SIG-M5 (cell line): ENCODE measurements at places on chromosomes 7 and 10.

DNA sequence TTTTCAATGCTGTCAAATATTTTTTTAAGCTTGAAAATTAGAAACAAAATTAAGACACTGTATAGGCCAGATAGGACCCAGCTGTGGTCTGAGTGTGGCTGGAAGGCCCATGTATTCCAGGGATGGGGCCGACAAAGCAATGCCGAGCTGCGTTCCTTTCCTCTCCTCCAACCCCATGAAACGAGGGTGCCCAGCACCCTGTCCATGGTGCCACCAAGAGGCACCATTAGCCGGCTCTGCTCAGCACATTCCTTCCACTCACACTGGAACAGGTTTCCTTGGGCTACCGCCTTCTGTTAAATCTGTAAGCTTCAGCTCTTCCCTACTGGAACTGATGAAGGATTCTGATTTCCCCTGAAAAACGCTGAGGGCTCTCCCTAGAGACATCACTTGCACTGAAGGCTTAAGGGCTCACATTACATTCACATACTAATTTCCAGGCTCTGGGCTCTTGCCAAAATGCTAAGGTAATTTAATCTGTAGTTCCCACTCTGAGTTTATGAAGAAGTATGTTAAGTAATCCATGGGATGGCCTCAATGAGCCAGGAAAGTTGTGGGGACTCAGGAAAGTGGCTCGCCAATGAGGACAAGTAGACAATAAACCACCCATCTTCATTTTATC is 73.7 kb upstream of the CAMK2B start:
- DNase-seq, result no peak

GRCh38 chr10:17910125-17910789 is 41.5 kb upstream of the SLC39A12 start:
- DNase-seq, result no peak

- no peak for DNase-seq
Measured at GRCh38 chr10:42938351-42938750, 138.5 kb upstream of the RET start.

DNA sequence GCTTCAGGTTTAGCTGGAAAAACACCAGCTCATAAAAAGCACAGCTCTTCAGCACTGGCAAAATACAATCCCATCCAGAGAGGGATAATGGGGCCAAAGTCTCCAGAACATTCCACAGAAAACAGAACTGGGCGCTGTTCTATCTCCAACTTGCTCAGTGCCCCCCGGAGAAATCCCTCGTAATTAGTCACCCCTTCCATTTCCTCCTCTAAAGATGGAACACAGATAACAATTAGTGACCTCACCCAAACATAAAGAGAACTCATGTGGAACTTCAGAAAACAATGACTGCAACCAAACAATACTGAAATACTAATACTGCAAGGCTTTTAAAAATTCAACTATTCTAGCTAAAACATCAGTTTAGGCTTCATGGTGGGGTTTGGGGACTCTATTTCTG is 46.3 kb downstream of the KIAA1549 start:
- no peak for DNase-seq

GRCh38 chr10:93992400-93993030 is 1.2 kb upstream of the PLCE1 start:
- DNase-seq, result no peak

GRCh38 chr7:134440067-134440466 is 18.8 kb downstream of the AKR1B1 start:
- no peak for DNase-seq

DNA sequence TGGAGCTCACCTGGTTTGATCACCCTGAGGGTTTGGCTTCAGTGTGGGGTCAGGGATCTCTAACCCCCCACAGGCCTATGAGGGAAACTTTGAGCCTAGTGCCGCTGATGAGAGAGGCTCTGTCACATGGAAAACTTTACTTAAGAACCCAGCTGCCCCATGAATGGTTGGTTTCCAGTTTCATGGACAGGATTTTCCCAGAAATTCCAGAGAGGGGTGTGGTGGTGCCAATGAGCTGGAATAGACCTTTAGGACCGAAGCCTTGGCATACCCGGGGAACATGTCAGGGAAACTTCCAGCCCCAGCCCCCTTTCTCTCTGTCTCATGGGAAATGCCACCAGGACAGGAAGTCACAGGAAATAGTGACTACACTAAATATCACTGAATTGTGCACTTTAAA is 36.9 kb downstream of the AKR1B1 start:
- no peak for DNase-seq

GRCh38 chr7:117273814-117274225 is 49.0 kb downstream of the WNT2 start:
- DNase-seq, result no peak

DNA sequence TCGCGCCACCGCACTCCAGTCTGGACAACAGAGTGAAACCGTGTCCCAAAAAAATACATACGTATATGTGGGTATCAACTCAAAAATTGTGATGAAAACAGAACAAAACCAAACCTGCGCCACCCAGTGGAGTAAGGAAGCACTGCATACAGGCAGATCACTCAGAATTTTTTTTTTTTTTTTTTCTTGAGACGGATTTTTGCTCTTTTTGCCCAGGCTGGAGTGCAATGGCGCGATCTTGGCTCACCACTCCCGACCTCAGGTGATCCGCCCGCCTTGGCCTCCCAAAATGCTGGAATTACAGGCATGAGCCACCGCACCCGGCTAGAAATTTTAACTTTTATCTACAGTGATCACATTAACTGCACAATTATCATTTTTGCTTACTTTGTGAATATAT is 9.1 kb upstream of the TMEM236 start:
- no peak for DNase-seq

DNA sequence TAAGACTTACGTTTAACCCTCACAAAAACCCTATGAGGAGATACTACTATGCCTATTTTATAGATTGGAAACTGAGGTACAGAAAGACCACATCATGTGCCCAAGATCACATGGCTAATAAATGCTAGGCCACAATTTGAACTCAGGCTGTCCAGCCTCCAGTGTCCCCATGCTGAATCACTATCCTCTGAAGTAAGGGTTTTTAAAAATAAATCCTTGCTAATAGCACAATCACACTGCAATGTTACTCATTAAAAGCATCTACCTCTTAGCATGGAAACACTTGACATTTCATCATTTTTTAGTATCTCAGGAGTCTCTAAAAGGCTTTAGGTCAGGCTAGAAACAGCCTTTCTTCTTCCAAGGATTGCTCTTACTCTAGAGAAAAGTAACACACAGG is 50.0 kb upstream of the PPP1R3C start:
- DNase-seq, result no peak

GRCh38 chr10:110286841-110287240 is 17.9 kb downstream of the SMNDC1 start:
- no peak for DNase-seq

- DNase-seq, result no peak
Measured at GRCh38 chr7:136027160-136027559, 50.0 kb upstream of the MTPN start.

- DNase-seq, result no peak
Measured at GRCh38 chr7:35993676-35994606, 159.1 kb upstream of the EEPD1 start.

- DNase-seq, result no peak
Measured at GRCh38 chr10:102959360-102959759, 41.3 kb downstream of the CNNM2 start.

- DNase-seq, result no peak
Measured at GRCh38 chr7:155676052-155676451, 31.6 kb downstream of the RBM33 start.

- DNase-seq, result no peak
Measured at GRCh38 chr7:17524746-17525145, 226.3 kb downstream of the AHR start.

- DNase-seq, result no peak
Measured at GRCh38 chr10:99859585-99859984, 77.1 kb downstream of the ABCC2 start.

DNA sequence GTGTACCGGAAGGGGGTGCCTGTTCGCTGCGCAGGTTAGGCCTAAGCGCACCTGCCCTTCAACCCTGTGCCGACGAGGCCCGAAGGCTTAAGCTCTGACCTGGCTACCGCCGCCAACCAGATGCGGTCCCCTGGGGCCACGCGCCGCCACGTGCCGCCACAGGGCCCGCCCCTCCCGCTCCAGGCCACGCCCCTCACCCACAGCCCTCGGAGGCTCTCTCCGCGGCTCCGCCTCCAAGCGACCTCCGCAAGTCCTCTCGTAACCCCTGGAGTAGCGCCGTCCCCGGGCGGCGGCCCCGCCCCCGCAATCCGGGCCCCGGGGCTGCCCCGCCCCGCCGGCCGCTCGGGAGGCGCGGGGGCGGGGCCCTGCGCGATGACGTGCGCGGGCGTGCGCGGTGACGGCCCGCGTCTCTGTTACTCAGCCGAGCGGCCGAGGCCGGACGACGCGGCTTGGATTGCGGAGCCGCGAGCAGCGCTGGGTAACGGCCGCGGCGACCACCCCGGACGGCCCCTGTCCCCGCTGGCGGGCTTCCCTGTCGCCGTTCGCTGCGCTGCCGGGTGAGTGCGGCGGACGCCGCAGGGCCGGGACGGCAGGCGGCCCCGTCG is at the start of gene MAPK8:
MAPK8 (plus strand) TSS at position 413 of the 605 bp plus-strand sequence. CDS start 94,984 bp downstream, outside the sequence.
- DNase-seq, result peak; percentile 45

- DNase-seq, result no peak
Measured at GRCh38 chr10:17836942-17837341, 27.8 kb downstream of the MRC1 start.

GRCh38 chr7:47427051-47427643 is 154.8 kb downstream of the TNS3 start:
- DNase-seq, result no peak

- no peak for DNase-seq
Measured at GRCh38 chr7:152382244-152382643, 53.6 kb downstream of the KMT2C start.

- DNase-seq, result no peak
Measured at GRCh38 chr7:158863611-158864506, 7.5 kb downstream of the DYNC2I1 start.

DNA sequence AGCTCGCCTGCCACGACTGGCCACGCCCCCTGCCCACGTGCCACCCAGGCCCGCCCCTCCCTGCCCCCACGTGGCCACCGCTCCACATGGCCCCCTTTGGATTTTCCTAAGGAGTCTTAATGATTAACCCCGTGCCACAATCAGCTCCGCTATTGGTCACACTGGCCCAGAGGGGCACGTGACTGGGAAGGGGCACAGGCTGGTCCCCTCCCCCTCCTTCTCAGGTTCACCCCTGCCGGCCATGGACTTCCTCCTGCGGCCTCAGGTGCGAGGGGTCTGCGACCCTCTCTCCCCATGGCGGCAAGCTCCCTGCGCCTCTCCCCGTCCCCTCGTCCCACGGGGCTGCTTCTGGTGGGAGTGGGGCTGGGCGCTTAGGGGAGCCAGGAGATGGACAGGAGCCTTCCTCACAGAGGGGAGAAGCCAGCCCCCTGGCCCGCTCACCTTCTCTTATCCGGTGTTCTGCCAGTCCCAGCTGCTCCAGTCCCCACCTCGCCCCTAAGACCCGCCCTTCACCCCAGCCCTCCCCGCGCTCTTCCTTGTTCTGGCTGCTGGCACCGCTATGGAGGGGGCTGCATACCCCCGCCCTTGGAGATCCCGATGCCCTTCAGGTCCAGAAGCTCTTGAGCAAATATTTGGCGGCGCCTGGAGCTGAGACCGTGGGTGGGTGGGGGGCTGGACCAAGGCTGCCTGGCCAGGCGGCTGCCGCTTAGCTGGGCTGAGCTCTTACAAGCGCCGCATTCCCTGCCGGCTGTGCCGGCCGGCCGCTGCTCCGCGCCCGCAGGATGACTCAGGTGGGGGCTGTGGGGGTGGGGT is 3.2 kb downstream of the SLC4A2 start:
- DNase-seq, result no peak

DNA sequence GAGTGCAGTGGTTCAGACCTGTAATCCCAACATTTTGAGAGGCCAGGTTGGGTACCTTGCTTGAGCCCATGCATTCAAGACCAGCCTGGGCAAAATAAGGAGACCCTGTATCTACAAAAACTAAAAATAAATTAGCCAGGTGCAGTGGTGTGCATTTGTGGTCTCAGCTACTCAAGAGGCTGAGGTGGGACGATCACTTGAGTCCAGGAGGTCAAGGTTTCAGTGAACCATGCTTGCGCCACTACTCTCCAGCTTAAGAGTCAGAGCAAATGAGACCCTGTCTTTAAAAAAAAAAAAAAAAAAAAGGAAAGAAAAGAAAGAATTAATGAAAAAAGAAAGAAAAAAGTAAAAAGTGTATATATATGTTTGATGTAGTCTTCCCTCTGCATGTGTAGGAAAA is 24.7 kb downstream of the MICU1 start:
- no peak for DNase-seq

DNA sequence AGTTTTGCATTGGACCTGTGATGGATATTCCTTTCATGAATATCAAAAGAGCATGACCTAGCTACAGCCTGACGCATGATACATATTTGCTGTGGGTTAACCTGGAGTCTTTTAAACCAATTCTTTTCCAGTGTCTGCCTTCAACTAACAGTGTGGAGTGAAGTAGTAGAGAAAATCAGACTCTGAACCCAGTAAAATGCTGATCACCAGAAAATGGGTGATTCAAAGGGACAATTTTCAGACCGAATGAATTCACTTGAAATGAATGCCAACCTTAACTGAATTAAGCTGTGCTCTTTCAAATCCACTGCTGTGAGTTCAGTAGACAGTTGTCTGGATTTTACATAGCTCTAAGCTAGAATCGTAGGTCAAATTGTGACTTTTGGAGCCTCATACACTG is 123.0 kb downstream of the CDK14 start:
- no peak for DNase-seq

- DNase-seq, result no peak
Measured at GRCh38 chr10:2048337-2048973, 311.1 kb upstream of the ADARB2 start.

DNA sequence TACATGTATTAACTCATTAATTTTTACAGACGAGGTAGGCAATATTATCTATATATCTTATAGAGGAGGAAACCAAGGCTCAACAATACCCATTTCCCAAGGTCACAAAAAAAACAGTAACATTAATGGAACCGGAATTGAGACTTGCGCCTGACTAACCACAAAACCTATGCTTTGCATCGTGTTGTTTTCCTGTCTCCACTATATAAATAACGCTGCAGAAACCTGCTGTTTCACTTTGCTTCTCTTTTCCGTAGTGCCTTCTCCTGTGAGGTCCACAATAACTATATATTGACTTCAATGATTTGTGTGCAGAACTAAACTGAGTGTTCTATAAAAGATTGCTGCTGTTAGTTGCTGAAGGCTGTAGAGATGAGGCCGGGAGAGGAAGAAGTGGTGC is 97.7 kb upstream of the RPA3 start:
- no peak for DNase-seq

GRCh38 chr10:98255146-98255877 is 12.7 kb downstream of the LOXL4 start:
- no peak for DNase-seq

GRCh38 chr10:17981766-17982380 is 30.2 kb downstream of the SLC39A12 start:
- DNase-seq, result no peak
